Glomerular endothelial cell (primary cell): ENCODE measurements at places on chromosomes 1 and 21.

DNA sequence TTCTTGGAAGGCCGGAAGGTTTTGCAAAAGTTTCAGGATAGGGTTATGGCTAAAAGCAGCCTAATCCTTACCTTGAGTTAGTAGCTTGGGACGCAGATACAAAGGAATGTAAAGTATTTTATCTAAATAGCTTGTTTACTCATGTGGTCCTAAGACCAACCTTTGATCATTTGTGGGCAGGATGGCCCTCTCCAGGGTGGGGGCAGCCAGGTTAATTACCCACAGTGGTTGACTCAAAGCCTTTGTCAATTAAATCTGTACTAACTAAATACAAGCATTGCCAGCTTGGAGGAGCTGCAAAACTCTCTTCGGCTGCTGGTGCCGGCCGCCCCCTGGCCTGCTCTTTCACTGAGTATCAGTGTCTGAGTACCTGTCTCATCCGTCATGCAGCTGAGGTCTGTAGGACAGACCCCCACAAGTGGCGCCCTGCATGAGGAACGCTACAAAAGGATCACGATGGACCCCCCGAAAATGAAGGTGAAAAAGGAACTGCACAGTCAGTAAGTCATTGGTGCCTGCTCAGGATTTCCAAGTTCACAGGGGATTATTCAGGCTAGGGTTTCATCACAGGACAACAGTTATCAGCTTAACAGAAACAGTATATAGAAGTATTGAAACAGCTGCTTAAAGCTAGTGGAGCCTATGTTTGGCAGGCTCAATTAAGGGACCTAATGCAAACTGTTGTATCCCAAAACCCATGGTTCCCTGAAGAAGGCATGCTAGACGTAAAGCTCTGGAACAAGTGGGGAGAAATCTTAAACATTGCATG is 212.5 kb upstream of the MAP1LC3C start:
- DNase-seq: no peak

- DNase-seq: no peak
These were observed 80.1 kb upstream of the CD34 start for GRCh38 chr1:207990876-207991582.

- DNase-seq: no peak
These were observed 36.9 kb downstream of the TP73 start for GRCh38 chr1:3689138-3689750.

GRCh38 chr1:160428655-160429054 is 28.3 kb downstream of the VANGL2 start:
- DNase-seq: peak; percentile 16

DNA sequence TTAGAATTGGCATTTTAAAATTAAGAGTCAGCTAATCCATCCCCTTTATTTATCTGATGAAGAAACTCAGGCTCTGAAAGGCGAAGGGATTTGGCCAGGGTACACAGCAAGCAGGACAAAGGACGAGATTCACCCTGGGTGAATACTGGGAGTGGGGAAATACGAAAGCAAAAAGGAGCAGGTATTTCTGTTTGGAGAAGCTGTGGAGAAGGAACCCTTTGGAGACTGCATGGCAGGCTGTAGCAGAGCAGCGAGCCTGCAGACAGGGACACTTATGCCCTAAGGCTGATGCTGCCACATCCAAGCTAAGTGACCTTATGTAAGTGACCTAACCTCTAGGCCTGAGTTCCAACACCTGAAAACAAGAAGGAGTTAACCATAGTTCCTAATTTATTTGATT is 207.2 kb upstream of the C1orf87 start:
- DNase-seq: no peak

DNA sequence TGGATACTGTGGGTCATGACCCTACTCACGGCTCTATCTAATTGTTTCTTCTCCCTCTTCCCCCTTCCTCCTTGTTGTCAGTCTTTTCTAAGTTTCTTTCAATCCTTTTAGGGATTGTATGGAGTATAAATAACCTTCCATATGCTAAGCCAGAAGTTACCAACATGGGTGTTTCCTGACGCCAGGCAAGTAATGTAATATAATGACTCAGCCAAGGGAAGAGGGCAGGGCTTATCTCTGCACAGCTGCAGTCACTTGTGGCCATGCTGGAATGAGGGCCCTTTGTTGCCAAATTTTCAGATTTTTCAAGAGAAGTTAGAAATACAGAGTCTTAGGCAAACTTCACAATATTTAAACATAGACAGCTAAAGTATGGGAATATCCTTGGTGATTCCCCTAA is 194.6 kb downstream of the ST6GALNAC3 start:
- DNase-seq: peak; percentile 37

- DNase-seq: no peak
These were observed 183.4 kb upstream of the SNX7 start for GRCh38 chr1:98478121-98478520.

DNA sequence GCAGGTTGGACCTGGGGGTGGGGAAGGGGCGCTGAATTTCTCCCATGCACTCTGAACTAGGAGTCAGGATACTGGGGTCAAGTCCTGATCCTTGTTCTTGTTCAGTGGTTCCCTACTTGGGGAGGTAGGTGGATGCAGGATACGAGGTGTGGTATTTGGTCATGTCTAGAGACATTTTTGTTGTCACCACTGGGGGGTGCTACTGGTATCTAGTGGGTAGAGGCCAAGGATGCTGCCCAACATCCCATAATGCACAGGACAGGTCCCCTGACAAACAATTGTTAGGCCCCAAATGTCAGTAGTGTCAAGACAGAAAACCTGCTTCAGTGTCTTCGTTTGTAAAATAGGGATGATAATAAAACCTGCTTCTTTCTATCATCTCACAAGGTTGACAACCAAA is 259.0 kb upstream of the FOXD3 start:
- no peak for DNase-seq

DNA sequence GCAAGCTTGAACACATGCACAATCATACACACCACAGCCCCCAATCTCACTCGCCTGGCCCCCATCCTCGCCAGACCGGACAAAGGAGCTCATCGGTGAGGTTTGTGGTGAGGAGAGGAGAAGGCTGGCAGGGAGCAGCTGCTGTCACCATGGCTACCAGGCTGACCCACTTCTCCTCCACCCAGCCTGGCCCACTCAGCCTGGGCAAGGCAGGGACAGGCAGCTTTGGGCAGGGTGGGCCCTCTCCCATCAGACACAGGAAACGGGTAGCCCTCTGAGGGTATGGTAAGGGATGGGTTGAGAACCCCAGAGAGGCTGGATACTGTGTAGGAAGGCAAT is 15.9 kb downstream of the RIMS3 start:
- no peak for DNase-seq

- DNase-seq: no peak
These were observed 251.6 kb downstream of the AKT3 start for GRCh38 chr1:243598433-243598832.

GRCh38 chr1:166017395-166017794 is 149.4 kb downstream of the FAM78B start:
- no peak for DNase-seq

GRCh38 chr21:25456672-25457071 is 150.6 kb downstream of the MRPL39 start:
- DNase-seq: no peak

DNA sequence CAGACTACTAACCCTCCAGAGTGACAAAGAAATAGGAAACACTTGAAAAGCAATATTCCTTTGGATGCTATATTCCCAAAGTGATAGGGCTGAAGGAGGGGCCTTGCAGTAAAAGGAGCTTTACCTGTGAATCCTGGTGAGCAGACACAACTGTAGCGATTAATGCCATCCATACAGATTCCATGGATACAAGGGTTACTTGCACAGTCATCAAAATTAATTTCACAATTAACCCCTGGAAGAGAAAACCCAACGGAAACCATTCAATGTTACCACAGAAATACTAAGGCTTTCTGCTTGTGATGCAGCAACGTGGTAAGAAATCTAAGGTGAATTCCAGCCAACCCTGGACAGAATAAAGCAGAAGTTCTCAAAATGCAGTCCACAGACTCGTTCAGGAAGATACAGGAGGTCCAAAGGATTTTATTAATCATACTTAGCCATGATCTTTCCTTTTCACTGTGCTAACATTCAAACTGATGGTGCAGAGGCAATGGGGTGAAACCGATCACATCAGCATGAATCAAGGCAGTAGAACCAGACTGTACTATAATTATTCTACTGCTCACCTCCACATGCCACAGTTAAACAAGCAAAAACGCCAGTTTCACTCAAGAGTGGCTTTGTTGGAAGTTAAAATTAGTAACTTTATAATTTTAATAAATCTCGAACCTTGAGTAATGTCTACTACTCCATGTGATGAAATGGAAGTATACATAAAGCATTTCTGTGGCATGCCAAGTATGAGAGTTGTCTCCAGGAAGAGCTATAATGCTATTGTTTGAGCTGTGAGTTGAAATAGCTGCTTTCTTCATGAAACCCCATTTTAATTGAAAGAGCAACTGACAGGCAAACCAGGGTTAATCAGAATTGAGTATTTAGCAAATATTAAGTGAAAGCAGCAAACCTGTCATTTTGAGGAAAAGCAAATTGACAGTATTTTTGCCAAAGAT is 63.2 kb upstream of the ADAM30 start:
- DNase-seq: no peak

- no peak for DNase-seq
These were observed 65.2 kb upstream of the GJA5 start for GRCh38 chr1:147825586-147825985.

DNA sequence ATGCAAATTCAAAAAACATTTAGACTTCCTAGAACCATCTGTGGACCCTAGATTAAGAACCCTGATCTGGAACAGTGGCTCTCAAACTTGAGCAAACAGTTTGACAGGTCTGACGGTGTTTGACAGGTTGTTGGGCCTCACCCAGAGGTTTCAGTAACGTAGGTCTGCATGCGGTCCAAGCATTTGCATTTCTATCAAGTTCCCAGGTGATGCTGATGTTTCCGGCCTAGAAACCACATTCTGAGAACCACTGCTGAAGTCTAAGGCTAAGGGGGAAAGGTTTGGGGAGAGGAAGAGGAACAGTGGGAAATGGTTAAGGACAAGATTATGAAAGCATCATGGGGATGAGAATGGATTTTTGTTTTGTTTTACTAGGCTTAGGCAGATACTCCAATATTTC is 48.6 kb downstream of the MDM4 start:
- no peak for DNase-seq
